NAMALWA (cell line): ENCODE measurements at places on chromosomes 1 and 21.
A peak's percentile ranks its signal among the peaks of the same experiment; 100 is the strongest.

DNA sequence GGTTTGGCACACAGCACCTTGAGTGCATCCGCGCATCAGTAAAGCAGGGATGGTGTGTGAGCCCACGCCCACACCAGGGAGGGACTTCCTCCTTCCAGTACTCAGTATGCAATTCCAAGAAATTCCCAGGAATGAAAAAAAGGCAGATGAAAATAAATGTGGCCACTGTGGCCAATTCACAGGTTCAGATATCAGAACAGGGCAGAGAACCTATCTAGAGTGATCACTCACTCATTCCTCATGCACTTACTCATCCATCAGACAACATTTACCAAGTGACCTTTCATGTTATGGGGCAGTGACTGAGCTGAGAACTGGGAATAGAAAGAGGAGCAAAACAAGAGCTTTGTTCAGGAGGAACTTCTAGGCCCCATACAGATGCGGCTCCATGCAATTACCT, 113.7 kb downstream of the ZSCAN20 start:
- DNase-seq, result no peak

DNA sequence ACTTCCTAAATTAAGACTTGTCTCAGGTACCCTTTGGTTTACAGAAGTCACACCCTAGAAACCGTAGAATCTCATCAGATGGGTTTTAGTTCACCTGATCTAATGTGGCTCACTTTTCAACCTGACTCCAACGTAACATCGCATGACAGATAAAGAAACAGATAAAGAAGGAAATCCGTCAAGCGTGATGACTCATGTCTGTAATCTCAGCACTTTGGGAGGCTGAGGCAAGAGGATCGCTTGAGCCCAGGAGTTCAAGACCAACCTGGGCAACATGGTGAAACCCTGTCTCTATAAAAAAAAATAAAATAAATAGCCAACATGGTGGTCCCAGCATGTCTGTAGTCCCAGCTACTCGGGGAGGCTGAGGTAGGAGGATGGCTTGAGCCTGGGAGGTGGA, 97.3 kb downstream of the SPSB1 start:
- no peak for DNase-seq

DNA sequence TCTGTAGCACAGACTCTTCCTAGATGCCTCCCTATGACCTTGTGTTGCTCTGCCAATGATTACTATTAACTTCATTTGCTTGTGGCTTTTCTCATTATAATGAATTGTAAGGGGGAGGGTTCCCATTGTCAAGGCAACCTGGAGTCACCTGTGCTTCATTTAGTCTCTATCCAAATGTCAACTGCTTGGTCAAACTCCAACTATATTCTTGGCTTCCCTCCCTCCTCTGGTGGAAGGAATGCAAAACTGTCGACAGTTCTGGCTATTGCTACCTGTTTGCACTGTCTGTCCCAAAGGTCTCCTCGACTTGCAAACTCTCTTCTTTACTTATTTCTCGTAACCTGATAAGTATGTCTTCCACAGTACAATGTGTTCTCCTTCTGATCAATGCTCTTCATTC, 100.3 kb downstream of the CACNA1E start:
- no peak for DNase-seq

GRCh38 chr1:206924592-206925105, 2.9 kb upstream of the FCMR start:
- DNase-seq, result no peak

- no peak for DNase-seq
Measured at GRCh38 chr1:165476776-165477175, 31.9 kb upstream of the RXRG start.

DNA sequence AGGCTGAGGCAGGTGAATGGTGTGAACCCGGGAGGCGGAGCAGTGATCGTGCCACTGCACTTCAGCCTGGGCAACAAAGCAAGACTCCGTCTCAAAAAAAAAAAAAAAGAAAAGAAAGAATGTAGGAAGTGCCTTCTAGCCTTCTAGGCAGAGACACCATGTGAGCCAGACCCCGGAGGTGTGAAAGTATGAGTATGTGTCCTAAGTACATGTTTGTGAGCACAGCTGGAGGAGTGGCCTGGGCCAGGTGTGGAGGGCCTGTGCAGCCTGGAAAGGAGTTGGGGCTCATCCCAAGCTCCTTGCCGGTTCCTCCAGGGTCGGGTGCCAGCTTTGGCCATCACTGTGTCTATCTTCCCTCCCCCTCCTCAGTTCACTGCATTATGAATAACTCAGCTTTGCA, 13.0 kb downstream of the SOX13 start:
- no peak for DNase-seq

DNA sequence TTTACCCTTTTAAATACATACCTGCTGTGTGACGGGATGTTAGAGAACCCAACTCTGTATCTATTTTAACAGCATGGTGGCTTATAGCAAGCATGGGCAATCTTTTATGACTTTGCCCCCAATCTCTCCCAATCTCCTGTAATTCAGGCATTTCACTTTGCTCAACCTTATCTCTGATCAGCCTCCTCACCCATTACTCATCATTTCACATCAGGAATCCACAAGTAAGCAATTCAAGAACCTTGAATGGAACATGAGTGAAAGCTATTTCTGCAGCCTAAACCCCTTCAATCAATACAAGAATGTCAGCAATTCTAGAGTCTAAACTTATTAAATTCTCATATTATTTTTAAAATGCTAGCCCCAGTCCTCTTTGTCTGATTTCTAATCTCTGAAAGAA, 199.8 kb downstream of the ST6GALNAC3 start:
- no peak for DNase-seq

DNA sequence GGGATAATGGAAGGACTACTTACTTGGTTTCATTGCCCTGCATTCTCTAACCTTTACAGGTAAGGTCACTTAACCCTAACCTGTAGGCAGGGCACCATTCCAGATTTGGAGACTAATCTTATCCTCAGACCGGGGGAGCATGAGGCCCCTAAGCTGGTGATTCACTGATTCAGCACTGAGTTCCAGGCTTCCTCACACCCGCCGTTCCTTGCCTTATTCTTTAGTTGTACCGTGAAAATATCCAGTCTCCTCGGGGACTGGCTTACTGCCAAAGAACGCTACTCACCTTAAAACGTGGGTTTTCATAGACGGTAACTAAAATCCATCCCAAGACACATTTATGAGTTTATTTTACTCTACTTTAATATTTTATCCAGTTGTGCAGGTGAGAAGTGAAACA, 44.3 kb upstream of the COL24A1 start:
- DNase-seq, result no peak

DNA sequence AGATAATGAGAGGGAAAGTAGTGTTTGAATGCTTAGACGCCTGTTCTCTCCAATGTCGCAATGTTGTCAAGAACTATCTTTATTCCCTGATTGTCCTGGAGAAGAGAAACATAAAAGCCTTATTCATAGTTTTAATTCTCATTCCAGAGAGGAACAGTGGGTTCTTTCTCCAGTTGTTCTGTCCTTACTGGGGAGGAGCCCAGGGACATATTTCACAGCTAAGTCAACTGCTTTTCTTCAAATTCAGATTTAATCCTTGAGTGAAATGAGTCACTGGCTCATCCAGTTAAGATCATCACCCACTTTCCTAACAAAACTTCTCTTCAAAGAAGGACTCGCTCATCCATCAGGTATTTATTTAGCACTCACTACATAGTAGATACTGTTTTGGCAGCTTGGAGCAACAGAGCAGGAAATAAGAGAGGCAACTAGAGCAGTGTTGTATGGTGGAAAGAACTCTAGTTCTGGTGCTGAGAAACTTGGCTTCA, 365.7 kb upstream of the USP24 start:
- DNase-seq, result no peak

DNA sequence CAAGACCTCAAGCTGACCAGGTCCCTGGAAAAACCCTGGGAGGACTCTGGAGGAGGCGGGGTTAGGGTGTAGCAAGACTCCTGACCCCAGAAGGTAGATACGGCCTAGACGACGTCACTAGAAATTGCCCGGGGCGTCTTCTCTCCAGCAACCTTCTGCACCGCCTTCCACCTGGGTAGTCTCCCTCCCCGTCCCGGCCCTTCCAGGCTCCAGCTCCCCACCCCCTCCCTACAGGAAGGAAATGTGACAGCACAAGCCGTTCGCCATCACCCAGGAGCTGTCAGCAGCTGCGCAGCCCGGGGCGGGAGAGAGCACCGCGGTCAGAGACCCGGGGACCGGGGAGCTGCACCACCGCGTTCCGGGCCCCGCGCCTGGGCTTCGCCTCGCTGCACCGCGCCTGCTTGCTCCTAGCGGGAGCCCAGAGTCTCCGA, 20.0 kb downstream of the SERTAD4 start:
- DNase-seq, result no peak

- DNase-seq, result no peak
Measured at GRCh38 chr1:54118704-54119103, 34.1 kb downstream of the CDCP2 start.

GRCh38 chr1:229158341-229158921, 112.5 kb upstream of the RAB4A start:
- DNase-seq, result no peak

GRCh38 chr1:228284148-228284495, 76.3 kb downstream of the OBSCN start:
- no peak for DNase-seq

- no peak for DNase-seq
Measured at GRCh38 chr1:101026430-101026788, 825 bp upstream of the DPH5 start.

GRCh38 chr1:61361931-61362330, 279.6 kb downstream of the NFIA start:
- DNase-seq, result no peak

DNA sequence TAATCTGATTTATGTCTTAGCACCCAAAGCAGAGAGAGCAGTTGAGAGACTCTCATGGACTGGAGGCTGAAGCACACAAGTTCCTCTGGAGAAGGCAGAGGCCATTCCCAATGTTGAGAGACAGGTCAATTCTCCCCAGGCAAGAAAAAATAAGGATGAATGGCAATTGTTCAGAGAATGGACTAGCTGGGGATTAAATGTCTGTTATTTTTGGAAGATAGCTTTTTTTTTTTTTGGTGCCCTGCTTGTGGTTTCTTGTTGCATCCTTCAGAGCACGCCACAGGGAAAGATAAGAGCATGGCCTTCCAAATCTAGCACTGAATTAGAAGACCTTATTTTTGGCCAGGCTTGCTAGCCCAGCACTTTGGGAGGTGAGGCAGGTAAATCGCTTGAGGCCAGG, 65.6 kb upstream of the ERRFI1 start:
- DNase-seq, result no peak

- no peak for DNase-seq
Measured at GRCh38 chr1:30274173-30274970, 449.0 kb downstream of the MATN1 start.

- DNase-seq, result no peak
Measured at GRCh38 chr1:85579622-85580021, 939 bp upstream of the CCN1 start.

- no peak for DNase-seq
Measured at GRCh38 chr21:25512095-25513081, 94.9 kb downstream of the MRPL39 start.

GRCh38 chr21:15138490-15138889, 73.7 kb upstream of the NRIP1 start:
- DNase-seq, result no peak

DNA sequence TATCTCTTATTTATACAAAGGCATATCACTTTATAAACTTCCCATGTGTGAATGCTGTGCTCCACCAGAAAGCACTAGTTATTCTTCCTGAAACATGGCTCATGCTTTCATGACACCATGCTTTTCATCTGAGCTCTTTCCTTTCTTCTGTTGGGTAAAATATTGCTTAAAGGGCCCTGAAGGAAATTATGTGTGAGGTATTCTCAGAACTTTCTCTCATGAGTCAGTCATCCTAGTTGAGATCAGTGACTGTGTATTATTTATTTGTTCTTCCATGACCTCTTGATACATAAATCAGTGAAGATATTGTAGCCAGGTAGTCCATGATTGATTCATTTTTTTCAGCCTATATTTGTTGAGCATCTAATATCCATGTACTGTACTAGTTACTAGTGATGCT, 54.8 kb downstream of the CYP2J2 start:
- no peak for DNase-seq

DNA sequence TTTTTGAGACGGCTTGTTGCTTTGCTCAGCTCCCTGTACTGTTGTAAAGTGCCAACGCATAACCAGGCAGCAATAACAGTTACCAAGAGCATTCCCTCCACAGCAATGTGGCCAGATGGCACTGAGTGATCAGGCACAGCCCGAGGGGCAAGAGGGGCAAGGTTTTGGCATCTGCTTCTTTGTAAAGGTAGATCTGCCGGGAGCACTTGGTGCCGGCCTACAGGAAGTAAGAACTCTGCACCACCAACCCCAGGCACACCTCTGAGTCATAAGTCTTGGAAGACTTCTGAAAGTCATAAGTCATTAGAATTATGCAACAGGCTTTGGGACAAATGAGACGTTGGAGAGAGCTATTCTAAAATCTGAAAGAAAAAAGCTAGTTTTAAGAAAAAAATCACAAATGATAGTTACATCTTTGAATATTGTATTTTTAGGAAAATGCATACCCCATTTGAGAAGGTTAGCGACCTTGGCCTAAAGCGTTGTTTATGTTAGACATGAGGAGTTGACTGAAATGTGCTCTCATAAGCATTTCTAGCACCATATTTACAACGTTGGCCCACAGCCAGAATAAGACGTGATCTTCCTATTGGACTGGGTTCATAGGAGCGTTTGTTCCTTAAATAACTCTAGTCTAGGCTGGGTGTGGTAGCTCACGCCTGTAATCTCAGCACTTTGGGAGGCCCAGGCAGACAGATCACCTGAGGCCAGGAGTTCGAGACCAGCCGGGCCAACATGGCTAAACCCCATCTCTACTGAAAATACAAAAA, 37.7 kb upstream of the MAP10 start:
- no peak for DNase-seq

- no peak for DNase-seq
Measured at GRCh38 chr1:18282851-18283600, 175.4 kb downstream of the IGSF21 start.

- no peak for DNase-seq
Measured at GRCh38 chr21:15065392-15066122, 757 bp upstream of the NRIP1 start.

GRCh38 chr21:41730367-41730765, 36.5 kb downstream of the RIPK4 start:
- DNase-seq, result no peak

- DNase-seq, result no peak
Measured at GRCh38 chr1:100950781-100951180, 54.9 kb downstream of the SLC30A7 start.

GRCh38 chr1:89633800-89634625, 1.1 kb downstream of the LRRC8C start:
- DNase-seq, result no peak

- no peak for DNase-seq
Measured at GRCh38 chr1:220880362-220880670, 1.1 kb downstream of the HLX start.

DNA sequence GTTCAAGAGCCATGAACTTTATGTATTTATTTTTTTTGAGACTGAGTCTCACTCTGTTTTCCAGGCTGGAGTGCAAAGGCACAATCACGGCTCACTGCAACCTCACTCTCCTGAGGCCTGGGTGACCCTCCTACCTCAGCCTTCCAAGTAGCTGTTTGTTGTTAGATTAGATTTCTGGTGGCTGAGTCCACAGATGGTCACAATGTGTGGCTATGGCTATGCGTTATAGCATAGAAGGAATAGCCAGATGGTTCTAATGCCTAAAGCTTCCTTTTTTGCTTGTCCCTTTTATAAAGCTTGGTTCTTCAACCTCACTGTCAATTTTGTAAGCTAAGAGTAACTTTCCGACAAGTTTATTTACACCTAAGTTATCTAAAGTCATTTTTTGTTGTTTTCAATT, 62.3 kb upstream of the FMN2 start:
- DNase-seq, result no peak

- no peak for DNase-seq
Measured at GRCh38 chr1:8625981-8626898, 191.2 kb downstream of the RERE start.

GRCh38 chr1:1776672-1777582, 1.3 kb downstream of the NADK start:
- DNase-seq, result peak; percentile 72

GRCh38 chr1:202154766-202155477, 5.5 kb downstream of the PTPN7 start:
- peak; percentile 83 for DNase-seq
